ENCODE measurements at places on chromosomes 11 and 22.

GRCh38 chr22:28015676-28016601, 96.9 kb upstream of the PITPNB start:
- no peak for DNase-seq

DNA sequence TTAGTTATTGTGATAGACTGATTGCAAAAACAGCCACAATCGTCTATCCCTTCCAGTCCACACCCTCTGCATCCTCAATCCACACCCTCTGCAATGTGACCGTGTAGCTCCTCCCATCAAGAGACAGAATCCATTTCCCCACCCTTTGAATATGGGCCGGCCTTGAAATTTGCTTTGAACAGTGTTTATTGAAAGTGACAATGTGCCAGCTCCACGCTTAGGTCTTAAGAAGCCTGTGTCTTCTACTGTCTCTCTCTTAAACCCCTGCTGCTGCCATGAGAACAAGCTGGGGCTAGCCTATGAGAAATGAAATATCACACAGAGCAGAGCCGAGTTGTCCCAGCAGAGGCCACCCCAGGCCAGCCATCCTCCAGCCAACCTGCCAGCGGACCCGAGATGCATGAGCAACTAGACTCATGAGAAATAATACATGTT, 22.3 kb upstream of the MICAL2 start:
- peak; percentile 48 for DNase-seq

DNA sequence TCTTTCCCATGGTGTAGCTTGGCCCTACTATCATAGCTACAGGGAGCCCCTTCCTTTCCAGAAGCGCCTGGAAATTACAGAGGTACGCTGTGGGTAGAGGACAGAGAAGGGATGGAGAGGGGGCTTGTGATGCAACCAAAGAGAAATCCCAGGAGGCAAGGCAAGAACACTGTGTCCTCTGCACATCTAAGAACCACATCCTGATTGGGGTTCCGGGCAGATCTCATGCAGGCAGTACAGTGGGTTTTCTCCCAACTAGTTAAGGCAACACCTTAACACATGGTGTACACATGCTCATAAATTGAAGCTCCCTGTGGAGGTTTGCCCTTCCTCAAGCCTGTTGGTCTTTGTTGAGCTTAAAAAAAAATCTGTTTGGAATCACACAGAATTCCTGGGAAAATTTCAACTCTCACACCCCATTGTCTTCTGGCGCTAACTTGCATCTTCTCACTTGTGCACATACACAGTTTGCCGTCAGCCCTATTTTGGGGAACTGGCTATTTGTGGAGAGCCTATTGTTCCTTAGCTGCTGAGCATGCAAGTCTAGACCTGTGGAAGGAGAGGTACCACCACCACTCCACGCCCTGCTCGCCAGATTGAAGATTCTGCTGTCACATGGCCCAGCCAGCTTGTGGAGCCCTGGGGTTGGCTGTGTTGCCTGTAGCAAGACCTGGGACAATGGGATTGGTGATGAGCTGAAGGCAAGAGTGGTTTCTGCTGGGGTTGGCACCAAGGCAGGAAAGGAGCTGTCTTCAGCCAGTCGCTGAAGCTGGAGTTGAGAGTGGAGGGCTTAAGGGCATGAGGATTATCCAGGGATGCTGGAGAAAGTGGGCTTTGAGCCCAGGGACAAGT, 52.4 kb downstream of the ALX4 start:
- DNase-seq = no peak

- DNase-seq = no peak
Measured at GRCh38 chr11:110373051-110373702, 56.6 kb upstream of the FDX1 start.

DNA sequence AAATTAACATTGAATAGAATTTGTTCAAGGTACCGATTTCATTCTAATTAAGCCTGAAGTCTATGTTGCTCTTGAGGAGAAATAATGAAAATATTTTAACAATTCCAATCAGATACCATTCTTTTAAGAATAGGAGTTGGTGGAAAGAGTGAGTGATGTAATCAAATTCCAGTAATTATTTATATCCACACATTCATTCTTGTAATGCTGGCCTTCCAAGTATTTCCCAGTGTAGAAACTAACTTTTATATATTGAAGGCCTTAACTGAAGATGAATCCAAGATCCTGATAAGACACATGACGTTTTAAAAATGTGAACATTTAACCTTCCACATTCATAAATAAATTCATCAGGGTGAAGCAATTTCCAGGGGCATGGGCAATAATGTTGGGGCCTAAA, 36.6 kb upstream of the PAX6 start:
- DNase-seq = no peak

GRCh38 chr11:17012712-17013547, 1.3 kb downstream of the PLEKHA7 start:
- DNase-seq = peak; percentile 12

DNA sequence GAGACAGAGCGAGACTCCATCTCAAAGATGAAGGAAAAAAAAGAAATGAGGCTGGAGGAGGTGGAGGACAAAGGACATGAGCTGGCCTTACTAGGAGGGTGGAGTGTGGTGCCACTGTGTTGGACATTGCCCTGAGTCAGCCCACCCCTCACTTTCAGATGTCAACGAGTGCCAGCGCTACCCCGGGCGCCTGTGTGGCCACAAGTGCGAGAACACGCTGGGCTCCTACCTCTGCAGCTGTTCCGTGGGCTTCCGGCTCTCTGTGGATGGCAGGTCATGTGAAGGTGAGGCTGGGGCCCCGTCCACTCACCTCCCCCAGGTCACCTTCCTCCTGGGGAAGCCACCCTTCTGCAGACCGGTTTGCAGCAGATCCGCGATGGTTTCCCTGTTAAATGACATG, 40.6 kb downstream of the FBLN1 start:
- DNase-seq = no peak

GRCh38 chr22:42855721-42856120, 1.4 kb downstream of the ARFGAP3 start:
- no peak for DNase-seq

DNA sequence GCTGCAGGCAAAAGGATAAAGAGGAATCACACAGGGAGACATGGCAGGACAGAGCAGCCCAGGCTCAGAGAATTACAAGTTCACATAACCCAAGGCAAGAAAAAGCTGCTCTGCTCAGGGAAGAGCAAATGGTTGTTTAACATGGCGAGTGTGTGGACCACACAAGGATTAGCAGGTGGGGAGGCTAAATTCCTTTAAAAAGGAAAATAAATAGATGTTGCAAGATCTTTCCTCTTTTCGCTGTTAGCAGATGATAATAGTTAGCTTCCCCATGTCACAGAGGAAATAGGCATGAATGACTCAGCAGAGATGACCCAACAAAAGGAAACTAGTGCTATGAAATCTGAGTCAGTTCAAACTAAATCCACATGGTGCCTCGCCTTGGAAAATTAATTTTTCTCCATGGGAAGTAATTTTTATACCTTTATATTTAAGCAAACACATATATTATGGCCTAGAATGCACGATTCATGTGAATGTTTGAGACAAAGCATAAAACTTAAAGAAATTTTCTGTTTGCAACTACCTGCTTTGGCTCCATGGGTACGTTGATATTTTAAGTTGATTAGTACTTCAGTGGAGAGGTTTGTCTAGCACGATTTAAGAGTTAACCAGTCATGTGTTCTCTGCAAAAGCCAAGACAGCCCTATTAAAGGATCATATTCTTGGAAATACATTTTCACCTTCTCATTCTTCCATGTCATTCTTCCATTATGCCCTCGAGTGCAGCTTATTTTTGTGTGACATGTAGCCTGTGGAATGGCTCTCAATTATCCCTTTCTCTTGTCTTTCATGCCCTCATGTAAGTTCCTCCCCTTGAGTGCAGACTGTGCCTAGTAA, 38.5 kb upstream of the FJX1 start:
- DNase-seq = peak; percentile 6

DNA sequence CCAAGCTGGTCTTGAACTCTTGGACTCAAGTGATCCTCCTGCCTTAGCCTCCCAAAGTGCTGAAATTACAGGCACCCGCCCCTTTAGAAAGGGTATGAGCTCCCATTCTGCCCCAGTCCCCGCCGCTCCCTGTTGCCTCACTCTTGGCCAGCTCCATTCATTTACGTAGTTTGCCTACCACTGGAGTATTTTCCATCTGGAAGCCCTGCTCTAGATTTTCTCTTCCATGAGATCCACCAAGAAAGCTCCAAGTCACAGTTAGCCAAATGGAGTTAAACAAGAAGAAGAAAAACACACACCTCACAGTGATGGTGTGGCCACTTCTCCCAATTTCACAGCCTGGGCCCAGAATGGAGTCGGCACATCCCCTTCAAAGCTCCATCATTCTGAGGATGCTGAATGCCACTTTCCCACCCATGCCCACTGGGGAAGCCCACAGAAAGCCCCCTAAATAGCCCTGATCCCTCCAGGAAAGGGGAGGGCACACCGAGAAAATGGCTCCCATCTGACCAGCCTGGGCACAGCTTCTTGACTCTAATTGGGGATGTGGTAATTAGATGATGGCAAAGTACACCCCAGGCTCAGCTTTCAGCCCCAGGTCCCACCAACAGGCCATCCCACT, 381.2 kb downstream of the MN1 start:
- DNase-seq = no peak

- DNase-seq = no peak
Measured at GRCh38 chr22:23365524-23365923, 185.2 kb downstream of the BCR start.

GRCh38 chr22:25090225-25090890, 109.3 kb upstream of the CRYBB3 start:
- no peak for DNase-seq

DNA sequence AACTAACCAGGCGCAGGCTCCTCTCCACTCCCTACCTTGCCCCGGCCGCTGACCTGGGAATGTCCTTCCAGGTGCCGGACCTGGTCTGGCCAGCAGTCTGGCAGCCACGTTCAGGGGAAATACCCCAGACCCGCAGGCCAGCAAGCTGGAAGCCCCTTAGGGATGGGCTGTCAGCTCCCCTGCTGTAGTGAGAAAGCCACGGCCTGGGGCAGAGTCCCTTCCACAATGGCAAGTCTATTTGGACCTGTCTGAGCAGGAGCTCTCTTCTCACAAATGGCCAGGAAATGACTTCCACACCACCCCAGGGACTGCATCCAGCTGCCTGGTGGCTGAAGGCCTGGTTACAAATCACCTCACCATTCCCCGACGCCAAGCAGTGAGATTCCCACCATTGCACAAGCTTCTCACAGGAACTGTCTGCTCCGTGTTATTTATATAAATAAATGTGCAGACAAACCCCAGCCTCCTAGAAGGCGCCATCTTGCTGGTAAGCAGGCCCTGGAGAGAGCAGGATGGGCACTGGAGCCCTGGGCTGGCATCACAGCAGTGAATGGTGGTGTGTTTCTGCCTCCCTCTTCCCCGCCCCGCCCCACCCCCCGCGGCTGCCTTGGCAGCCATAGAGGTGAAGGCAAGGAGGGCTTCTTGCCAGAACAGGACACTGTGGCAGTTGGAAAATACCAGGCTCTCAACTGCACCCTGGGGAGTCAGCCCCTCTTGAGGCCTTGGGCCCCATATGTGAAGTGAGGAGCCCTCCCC, 23.7 kb downstream of the RSPH14 start:
- DNase-seq = no peak

GRCh38 chr11:50188040-50188439, 155.4 kb downstream of the OR4C45 start:
- no peak for DNase-seq

GRCh38 chr11:80182901-80183300, 742.1 kb upstream of the TENM4 start:
- no peak for DNase-seq

All from pons (tissue), 1 donor.